ENCODE measurements at places on chromosomes 7 and 10.

DNA sequence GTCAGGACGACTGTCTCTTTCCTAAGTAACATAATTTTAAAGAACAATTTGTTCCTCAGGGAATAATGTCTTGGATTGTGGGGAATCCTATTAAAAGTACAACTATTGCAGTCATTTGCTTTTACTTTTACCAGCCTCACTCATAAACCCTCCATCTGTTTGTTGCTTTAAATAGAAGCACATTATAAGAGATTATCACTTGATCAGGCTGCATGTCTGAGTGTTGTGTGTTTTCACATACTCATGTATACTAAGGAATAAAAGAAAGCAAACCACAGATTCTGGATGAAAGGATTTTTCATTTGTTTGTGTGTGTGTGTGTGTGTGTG lies 1077.8 kb downstream of the KCNMA1 start:
- H3K4me1 ChIP-seq = no peaks in the 10 kb centered on the region
- DNase-seq = no peak
- H3K4me3 ChIP-seq = no peak overlapping the region
- H3K36me3 ChIP-seq = no peaks in the 10 kb centered on the region
- no peak overlapping the region for H3K27ac ChIP-seq

GRCh38 chr10:88064608-88065382 lies 201.4 kb downstream of the PTEN start:
- no peak overlapping the region for H3K4me3 ChIP-seq
- no peak overlapping the region for H3K27ac ChIP-seq
- H3K4me1 ChIP-seq = peaks cover 69% of the 10 kb centered on the region
- DNase-seq = peak; percentile 52

DNA sequence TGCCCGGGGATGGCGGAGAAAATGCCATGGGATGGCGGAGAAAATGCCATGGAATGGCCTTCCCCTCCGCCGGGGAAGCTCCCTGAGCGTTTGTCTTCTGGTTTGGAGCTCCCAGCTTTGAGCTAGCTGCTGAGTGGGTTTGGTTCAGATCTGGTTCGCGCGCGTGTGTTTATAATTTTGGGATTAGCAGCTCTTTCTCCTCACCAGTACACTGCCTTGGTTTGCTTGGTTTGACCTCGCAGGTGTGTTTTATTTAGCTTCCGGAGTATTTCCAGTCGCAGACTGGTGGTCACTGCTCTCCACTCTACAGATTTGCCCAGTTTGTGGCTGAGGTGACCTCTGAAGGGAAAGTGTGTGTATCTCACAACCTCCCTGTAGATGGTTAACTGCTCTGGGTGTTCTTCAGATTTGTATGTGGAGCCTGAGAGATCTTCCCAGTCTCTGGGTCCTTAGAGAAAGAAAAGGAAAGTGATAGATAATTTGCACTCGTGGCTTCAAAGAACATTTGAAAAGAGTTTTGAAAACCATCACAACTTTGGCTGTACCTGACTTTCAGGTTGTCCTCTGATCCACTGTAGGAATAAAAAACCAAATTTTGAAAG lies 597 bp downstream of the ZNF277 start:
- H3K36me3 ChIP-seq = peaks cover 3% of the 10 kb centered on the region
- DNase-seq = no peak
- peaks cover 36% of the 10 kb centered on the region for H3K4me1 ChIP-seq
- H3K4me3 ChIP-seq = peak overlapping the region; percentile 92
- H3K27me3 ChIP-seq = peaks cover 24% of the 10 kb centered on the region

- H3K4me3 ChIP-seq = no peak overlapping the region
- H3K36me3 ChIP-seq = no peaks in the 10 kb centered on the region
- peaks cover 12% of the 10 kb centered on the region for H3K4me1 ChIP-seq
- H3K27me3 ChIP-seq = peaks cover 21% of the 10 kb centered on the region
- DNase-seq = peak; percentile 41
These were observed 36.2 kb upstream of the HECW1 start for GRCh38 chr7:43076189-43076605.

DNA sequence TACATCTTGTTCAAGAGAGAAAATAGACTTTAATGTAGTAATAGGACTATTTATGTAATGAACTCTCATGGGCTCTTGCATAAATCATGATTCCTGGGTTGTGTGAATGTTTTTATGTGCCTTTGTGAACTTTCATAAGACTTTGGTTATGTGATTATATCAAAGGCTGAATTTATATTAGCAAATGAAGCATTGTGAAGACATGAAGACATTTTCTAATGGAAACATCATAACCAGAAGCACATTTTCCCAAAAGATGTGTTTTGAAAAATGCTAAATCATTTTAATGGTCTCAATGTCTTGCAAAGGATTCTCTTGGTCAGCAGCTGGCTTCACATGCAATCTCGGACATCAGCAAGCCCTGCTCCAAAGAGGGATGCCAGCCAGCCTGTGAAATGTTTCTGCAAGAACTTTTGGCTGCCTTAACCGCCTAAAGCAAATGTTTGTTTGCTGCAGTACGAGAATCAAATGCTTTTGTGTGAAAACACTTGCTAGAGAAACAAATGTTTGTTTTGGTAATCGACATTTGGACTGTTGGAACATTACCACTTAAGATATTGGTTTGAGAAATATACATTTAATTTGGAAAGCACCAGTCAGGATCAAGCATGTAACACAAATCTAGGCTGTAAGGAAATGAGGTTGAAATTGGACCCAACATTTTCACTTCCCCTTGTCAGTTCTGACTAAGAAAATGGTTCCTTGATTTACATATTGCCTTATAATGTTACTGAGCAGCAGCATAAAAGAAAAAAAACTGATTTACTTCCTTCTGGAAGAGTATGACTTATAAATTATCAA lies 102.1 kb downstream of the RTKN2 start:
- H3K4me3 ChIP-seq = no peak overlapping the region
- no peaks in the 10 kb centered on the region for H3K27me3 ChIP-seq
- no peak for DNase-seq
- H3K4me1 ChIP-seq = peaks cover 15% of the 10 kb centered on the region
- H3K27ac ChIP-seq = no peak overlapping the region

Data from activated CD4-positive, alpha-beta T cell treated with anti-CD3 and anti-CD28 coated beads for 36 hours (primary cell).